T-helper 2 cell (primary cell): ENCODE measurements at places on chromosomes 2 and 18.

GRCh38 chr2:8257502-8257901 lies 424.4 kb upstream of the ID2 start:
- no peak for DNase-seq

- no peak for DNase-seq
Observed at GRCh38 chr18:34061226-34061625, 163.5 kb downstream of the NOL4 start.

GRCh38 chr2:100292022-100292580 lies 30.2 kb downstream of the LONRF2 start:
- DNase-seq: peak; percentile 17

- no peak for DNase-seq
Observed at GRCh38 chr2:183011743-183012142, 26.5 kb downstream of the NCKAP1 start.

DNA sequence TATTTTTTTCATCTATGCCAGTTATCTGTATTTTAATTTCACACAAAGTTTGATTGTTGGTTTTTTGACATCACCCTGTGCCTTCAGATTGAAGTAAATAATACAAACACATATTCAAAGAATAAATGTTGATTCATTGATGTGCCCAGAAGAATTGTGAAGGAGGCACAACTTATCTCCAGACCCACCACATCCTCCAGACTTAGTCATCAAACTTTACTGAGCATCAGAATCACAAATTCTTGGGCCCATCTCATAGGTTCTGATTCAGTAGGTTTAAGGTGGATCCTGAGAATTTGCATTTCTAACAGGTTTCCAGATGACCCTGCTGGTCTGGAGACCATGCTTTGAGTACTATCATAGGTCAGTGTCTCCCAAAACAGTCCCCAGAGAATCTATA lies 82.8 kb upstream of the PIK3C3 start:
- DNase-seq: no peak

GRCh38 chr2:36770542-36771287 lies 74.2 kb downstream of the VIT start:
- DNase-seq: peak; percentile 4
